ENCODE measurements at places on chromosomes 1 and 21. TPM values are rescaled to one million over a fixed set of nuclear protein-coding genes. Genes with fewer than 3 reads are reported as not detected.

The AUNIP gene
- polyA plus RNA-seq: 2.0 TPM

- DNase-seq: no peak
Measured at GRCh38 chr1:89528382-89528780, 3.8 kb downstream of the LRRC8B start.

GRCh38 chr21:34761758-34762330 is 93.0 kb downstream of the CLIC6 start:
- DNase-seq: no peak

DNA sequence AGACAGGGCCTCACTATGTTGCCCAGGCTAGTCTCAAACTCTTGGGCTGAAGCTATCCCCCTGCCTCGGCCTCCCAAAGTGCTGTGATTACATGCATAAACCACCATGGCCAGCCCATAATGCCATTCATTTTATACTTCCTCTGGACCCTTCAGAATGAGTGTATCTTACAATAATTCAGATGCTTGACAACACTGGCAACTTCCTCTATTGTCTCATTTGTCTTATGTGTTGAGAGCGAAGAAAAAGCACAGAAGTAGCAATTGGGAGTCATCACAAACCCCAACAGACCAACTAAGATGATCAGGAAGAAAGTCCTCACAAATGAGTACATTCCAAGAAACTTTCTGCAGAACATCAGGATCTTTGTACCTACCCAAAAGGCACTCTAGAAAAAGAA is 191.9 kb downstream of the RERE start:
- no peak for DNase-seq

DNA sequence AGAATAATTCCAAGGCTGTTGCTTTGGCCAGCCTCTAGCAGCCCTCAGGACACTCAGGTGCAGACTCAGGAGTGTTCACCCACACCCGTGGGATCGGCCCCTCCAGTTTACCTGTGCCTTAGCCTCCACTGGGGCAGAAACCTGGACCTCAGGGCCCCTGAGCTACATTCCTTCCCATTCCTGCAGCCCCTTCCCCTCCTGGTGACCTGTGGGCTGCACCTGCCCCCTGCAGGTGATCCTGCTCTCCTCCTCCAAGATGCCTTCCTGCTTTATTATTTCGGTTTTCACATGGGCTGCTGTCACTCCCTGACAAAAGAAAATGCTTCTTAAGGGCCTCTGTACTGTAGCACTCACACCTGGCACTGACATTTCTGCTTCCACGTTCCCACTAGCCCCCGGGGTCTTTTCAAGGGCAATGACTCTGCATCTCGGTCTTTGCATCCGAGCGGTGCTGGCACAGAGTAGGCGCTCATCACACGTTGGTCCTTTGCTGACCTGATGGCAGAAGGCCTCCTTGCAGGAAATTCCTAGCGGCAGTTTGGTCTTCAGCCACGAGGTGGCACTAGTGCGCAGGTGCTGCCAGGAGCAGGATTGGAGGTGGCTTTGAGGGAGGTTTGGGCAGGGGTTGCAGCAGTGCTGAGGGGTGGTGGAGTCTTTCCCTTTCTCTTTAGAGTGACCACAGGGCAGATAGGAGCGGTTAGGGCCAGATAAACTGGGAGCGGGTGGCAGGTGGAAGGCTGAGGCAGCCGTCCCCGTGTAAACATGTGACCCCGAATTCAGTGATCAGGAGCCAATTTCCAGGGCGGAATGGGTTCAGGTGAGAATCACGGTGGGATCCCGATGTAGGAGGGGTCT is 25.3 kb upstream of the ETV3 start:
- peak; percentile 44 for DNase-seq

- DNase-seq: no peak
Measured at GRCh38 chr1:99233446-99233845, 30.8 kb upstream of the PLPPR4 start.

GRCh38 chr1:63874278-63874880 is 100.6 kb downstream of the ROR1 start:
- DNase-seq: no peak

DNA sequence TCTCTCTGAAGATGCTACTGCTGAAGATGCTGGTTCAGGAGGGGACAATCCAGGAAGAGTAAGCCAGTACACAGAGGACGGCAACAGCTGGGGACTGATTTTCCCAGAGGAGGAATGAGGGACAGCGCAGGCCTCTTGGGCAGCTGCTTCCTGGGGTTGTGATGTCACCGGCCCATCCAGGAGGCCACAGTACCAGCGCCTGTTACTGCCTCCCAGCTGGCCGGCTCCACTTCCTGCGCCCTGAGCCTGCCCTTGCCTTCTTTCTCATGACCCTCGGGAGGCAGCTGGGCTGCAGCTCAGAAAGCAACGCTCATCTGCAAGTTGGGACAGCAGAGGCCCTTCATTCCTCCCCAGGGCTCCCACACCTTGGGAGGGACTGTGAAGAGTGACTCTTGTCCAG is 21.9 kb upstream of the ID3 start:
- no peak for DNase-seq

DNA sequence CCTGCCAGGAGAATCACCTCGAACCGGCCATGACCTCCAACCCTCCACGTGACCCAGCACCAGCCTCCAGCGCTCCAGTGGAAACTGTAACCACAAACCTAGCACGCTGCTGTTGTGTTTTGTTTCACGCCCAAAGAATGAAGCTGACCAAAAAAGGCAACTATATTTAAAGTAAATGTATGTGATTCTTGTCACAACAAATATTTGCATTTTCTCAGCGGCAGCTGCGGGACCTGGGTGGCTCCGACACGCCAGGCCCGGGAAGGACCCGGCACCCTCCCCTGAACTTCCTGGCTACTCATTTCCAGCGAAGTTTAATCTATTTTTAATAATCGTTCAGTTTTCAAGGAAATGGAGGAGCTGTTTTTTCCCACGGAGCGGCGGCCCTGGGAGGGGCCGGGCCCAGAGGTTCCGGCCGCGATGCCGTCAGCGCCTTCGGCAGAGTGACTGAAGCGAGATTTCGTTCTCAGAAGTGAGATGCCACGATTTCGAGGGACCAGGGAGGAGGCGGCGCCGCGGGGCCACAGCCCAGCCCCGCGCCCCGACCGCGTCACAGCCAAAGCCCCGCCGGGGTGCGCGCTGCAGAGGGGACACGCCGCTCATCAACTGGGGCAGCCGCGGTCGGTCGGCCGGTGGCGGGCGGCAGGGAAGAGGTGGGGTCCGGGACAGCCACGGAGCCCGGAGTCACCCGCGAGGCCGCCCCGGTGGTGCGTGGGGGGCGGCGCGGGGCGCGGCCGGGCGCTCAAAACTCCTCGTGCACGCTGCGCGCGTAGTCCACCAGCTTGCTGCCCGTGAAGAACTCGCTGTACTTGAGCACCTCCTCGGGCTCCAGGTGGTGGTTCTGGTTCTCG is 3.0 kb upstream of the TNFRSF4 start:
- DNase-seq: no peak

DNA sequence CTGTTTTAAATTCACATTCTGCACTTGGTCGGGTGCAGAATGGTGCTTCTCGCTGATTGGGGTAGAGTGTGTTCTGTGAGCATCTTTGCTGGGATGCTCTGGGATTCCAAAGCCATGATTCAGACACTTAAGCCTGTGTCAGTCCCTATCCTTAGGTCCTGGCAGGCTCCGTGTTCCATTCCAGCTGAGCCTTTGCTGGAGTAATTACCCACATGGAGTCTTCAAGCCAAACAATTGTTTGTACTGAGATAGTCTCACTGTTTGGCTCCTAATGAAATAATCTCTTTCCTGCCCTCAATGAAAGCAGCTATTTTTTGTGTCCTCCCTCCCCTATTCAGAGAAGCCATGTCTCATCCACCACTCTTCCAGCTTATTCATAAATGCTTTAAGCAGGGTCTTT is 18.7 kb downstream of the SMAP2 start:
- no peak for DNase-seq

The OR2M5 gene
- not detected for polyA plus RNA-seq

The EPHX1 gene
- 51.2 TPM for polyA plus RNA-seq

The RHD gene
- 1.5 TPM for polyA plus RNA-seq

DNA sequence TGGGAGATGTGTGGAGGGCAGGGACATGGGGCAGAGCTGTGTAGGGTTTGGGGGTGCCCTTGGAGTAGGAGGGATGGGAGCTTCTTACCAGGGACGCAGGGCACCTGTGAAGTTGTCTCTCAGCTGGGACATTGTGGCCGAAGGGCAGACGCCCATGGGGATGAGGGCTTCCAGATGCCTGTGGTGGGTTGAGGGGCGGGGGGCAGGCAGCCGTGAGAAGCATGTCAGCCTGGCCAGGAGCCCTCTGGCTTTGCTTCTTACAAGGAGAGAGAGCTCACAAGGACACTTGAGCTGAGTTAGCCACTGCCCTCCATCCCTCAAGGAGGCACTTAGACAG is 8.5 kb downstream of the A3GALT2 start:
- DNase-seq: no peak

GRCh38 chr1:187226396-187226795 is 397.6 kb downstream of the PLA2G4A start:
- DNase-seq: no peak

The PGBD5 gene
- polyA plus RNA-seq: 1.6 TPM
